Neural crest cell (in vitro differentiated cells): ENCODE measurements at places on chromosomes 12 and 14.
A peak's percentile ranks its signal among the peaks of the same experiment; 100 is the strongest.

DNA sequence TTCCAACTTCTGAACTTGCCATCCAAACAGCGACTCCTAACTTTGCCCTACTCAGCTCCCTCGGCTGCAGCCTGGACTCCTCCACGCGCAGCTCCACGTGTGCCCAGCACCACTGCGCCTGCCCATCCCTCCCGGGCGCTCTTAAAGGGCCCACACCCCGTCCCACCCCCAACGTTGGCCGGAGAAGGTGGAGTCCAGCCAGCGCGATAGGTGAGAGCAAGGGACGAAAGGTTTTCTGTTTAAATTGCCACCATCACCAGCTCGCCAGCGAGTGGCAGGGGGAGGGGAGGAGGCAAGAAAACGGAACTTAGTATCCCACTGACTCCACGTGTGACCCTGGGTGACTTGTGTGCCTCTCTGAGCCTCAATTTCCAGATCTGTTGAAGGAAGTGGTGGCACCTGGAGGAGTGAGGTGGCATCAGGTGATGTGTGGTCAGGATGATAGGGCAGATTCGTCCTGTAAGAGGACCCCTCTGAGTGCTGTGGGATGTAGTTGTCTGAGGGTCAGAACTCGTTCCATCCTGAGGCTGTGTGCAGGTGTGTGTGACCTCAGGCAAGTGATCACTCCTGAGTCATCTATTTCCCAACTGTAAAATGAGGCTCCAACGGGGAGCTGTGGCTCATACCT is 59.7 kb downstream of the TRPV4 start:
- DNase-seq: no peak

DNA sequence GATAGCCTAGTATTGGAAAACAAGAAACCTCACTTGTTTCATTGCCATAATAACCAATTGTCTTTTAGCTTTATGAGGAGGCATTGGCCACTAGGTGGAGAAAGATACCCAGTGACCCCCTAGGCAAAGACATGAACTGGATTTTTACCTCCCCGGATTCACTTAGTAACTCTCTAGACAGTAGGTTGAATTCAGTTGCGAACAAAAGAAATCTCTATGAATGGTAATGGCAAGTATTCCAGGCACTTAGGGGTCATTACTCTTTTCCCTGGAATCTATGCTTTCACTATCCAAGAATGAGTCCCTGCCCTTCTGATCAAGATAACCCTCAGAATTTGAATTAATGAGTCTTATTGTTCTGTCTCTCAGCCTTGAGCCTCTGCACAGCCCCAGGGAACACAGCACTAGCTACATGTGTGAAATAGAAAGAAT is 29.5 kb upstream of the RHOJ start:
- peak; percentile 26 for DNase-seq

GRCh38 chr12:92606956-92607355 is 95.8 kb upstream of the PLEKHG7 start:
- no peak for DNase-seq

DNA sequence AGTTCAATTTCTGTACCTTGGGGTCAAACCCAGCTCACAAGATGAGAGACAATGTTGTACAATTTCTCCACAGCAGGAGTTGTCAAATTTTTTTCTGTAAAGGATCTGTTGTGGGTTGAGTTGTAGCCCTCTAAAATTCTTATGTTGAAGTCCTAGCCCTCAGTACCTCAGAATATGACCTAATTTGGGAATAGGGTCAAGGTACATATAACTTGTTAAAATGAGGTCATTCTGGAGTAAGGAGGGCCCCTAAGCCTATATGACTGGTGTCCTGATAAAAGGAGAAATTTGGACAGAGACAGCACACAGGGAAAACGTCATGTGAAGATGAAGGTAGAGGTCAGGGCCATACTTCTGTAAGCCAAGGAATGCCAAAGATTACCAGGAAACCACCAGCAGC is 264.9 kb downstream of the TTC8 start:
- no peak for DNase-seq

DNA sequence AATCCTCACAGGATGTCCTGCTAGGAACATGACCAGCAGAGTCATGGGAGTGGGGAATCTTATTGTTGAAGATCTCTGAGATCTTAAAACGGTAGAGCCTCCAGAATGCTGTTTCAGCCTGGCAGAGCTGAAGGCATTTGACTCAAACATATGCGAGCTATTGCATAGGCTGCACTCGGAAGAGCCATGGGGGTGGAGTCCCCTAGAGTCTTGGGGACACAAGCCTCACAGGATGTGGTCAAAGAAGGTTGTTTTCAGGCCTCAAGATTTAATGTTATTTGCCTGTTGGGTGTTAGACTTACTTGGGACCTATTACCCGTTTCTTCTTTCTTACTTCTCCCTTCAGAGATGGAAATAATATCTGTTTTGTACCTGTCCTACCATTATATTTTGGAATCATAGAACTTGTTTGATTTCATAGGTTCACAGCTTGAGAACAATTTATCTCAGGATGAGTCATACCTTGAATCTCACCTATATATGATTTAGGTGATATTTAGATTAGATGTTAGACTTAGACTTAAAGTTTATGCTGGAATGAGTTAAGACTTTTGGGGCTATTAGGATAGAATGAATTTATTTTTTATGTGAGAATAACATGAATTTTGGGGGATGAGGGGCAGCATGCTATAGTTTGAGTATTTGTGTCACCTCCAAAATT is 172.2 kb upstream of the ATP2B1 start:
- no peak for DNase-seq

DNA sequence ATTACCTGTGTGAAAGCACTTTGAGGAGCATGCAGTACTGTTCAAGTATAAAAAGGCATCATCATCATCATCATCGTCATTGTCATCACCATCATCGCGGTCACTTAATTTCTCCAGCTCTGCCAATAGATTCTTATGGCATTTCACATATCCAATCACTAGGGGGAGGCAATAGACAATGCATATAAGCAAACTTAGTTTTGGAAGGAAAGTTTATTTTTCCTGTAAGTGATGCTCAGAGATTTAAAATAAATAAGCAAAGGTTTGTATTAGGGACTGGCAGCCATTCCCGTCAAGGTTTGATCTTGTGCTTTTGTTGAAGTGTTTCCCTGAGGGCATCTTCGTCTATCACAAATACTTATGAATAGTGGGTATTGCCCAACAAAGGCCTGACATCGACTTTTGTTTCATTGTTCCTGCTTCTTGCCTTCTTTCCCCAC is 127.4 kb downstream of the KTN1 start:
- DNase-seq: no peak

DNA sequence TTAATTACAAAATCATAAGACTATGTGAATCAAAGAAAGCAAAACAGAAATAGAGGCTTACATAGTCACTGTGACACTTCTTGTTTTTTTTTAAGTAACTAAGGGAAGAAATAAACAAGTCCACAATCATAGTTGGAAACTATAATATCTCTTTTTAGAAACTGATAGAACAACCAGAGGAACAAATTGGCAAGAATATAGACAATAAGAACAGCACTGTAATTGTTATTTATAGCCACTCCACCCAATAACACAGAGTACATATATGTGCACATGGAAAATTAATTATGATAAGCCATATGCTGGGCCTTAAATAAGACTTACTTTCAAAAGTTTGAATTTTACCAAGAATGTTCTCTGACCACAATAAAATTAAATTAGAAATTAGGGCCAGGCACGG is 101.1 kb downstream of the PLEKHG7 start:
- no peak for DNase-seq

GRCh38 chr12:124742678-124743077 is 121.0 kb downstream of the SCARB1 start:
- no peak for DNase-seq

- DNase-seq: no peak
Measured at GRCh38 chr12:67222302-67222701, 46.9 kb upstream of the CAND1 start.

GRCh38 chr14:86852530-86852929 is 1140.5 kb downstream of the GALC start:
- no peak for DNase-seq

DNA sequence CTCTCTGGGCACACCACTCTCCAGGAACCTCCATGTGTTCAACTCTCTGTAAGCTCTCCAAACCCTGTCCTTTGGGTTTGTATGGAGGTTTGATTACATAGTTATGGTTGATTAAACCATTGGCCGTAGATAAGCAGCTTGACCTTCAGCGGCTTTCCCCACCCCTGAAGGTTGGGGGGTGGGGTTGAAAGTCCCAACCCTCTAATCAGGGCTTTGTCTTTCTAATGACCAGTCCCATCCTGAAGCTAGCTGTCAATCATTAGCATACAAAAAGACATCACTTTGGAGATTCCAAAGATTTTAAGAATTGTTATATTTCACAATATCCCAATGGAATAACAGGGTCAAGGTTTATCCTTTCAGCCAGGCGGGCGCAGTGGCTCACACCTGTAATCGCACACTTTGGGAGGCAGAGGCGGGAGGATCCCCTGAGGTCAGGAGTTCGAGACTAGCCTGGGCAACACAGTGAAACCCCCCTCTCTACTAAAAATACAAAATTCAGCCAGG is 8.4 kb downstream of the FAM186A start:
- DNase-seq: no peak

- no peak for DNase-seq
Measured at GRCh38 chr14:36367985-36368774, 47.7 kb upstream of the MBIP start.

DNA sequence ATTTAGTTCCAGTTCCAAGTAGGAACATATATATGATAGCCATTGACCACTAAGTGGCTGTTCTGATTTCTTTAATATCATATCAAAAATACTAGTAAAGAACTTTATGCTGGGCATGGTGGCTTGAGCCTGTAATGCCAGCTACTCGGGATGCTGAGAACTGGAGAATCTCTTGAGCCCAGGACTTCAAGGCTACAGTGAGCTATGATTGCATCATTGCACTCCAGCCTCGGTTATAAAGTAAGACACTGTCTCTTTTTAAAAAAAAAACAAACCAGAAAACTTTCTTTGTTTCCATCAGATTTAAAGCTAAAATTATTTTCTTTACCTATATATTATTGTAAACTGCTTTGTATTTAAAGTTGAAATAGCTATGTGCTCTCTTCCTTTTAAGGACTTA is 127.0 kb downstream of the SCAF11 start:
- DNase-seq: no peak

- no peak for DNase-seq
Measured at GRCh38 chr12:20523658-20524057, 155.3 kb downstream of the PDE3A start.

GRCh38 chr12:39401459-39401858 is 41.5 kb downstream of the KIF21A start:
- no peak for DNase-seq

DNA sequence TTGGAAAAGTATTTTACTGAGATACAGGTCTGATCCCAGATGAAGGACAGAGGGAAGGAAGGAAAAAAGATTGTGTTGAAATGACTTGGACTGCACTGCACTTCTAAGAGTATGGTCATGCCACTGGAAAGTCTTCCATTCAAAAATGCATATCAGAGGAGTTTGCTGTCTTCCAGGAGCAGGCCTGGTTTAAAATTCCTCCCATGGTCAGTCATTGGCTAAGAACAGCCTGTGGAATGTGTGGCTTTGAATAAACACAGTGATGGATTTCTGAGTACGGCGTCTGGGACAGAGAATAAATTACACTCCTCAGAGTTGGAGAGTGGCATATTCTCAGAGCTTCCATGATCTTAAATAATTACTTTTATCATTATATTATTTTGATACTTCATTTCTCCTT is 245.8 kb upstream of the PDZRN4 start:
- no peak for DNase-seq

DNA sequence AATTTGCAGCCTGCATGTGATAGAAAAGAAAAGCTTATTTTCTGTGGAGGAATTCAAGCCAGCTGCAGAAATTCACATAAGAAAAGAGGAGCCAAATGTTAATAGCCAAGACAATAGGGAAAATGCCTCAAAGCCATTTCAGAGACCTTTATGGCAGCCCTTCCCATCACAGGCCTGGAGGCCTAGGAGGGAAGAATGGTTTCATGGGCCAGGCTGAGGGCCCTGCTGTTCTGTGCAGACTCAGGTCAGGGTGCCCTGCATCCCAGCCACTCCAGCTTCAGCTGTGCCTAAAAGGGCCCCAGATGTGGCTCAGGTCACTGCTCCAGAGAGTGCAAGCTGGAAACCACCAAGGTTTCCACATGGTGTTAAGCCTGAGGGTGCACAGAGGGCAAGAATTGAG is 21.2 kb upstream of the CCDC88C start:
- DNase-seq: no peak

DNA sequence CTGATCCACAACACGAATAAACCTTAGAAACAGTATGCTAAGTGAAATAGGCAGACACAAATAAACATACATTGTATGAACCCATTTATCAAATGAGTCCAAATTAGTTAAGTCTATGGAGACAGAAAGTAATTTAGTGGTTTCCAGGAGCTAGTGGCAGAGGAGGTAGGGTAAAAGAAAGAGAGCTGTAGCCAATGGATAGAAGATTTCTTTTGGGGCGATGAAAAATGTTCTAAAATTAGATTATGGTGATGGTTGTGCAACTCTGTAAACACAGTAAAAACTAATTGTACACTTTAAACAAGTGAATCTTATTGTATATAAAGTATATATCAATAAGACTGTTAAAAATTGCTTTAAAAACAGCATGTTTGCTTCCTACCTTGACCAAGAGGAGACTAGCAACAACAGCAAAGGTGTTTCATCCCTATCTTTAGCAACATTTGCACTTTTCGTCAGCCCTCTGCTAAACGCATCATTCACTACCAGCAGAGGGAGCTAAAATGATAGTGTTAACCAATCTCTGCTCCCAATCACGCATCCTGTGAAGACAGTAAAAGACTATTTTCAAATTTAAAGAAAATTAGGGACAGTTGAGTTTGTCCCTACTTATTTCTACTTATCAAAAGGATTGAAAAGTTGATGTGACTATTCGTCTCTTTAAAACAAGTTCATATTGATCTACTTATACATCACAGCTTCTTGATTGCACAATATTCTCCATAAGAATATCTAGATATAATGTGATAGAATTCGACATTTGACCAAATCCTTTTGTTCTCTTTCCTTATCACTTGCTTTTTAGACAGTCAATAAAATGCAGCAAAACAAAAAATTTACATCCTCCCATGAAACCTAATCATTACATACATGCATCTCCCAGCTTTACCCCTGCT is 24.0 kb upstream of the LGR5 start:
- peak; percentile 35 for DNase-seq

GRCh38 chr12:75294797-75295196 is 35.3 kb downstream of the CAPS2 start:
- no peak for DNase-seq

GRCh38 chr12:67919406-67919805 is 69.8 kb upstream of the IFNG-AS1 start:
- DNase-seq: no peak

DNA sequence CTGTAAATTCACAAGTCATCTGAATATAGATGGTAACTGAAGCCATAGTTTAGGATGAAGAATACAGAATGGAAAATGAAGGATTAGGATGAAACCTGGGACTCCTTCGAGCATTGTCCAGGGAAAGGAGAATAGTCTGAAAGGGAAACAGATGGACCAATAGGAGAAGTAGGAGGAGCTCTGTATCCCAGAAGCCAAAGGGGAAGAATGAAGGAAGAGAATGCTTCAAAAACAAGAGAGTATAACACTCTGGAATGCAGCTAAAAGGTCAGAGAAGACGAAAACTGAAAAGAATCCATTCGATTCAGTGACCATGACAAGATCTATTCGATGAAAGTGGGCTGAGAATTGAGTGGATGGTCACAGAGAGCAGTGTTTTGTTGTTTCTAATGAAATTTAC is 1.0 kb downstream of the GMFB start:
- no peak for DNase-seq
